ENCODE measurements at places on chromosomes 6 and 20.
A peak's percentile ranks its signal among the peaks of the same experiment; 100 is the strongest.

- no peak overlapping the region for H3K4me3 ChIP-seq
- peaks cover 10% of the 10 kb centered on the region for H3K4me1 ChIP-seq
- H3K27ac ChIP-seq = no peak overlapping the region
- peaks cover 31% of the 10 kb centered on the region for H3K27me3 ChIP-seq
- no peak for DNase-seq
Observed at GRCh38 chr6:31907158-31907813, 5.4 kb upstream of the ZBTB12 start.

GRCh38 chr20:56222201-56222600, 26.3 kb upstream of the MC3R start:
- H3K27ac ChIP-seq = no peak overlapping the region
- no peaks in the 10 kb centered on the region for H3K36me3 ChIP-seq
- no peaks in the 10 kb centered on the region for H3K4me1 ChIP-seq
- DNase-seq = no peak
- no peak overlapping the region for H3K4me3 ChIP-seq

DNA sequence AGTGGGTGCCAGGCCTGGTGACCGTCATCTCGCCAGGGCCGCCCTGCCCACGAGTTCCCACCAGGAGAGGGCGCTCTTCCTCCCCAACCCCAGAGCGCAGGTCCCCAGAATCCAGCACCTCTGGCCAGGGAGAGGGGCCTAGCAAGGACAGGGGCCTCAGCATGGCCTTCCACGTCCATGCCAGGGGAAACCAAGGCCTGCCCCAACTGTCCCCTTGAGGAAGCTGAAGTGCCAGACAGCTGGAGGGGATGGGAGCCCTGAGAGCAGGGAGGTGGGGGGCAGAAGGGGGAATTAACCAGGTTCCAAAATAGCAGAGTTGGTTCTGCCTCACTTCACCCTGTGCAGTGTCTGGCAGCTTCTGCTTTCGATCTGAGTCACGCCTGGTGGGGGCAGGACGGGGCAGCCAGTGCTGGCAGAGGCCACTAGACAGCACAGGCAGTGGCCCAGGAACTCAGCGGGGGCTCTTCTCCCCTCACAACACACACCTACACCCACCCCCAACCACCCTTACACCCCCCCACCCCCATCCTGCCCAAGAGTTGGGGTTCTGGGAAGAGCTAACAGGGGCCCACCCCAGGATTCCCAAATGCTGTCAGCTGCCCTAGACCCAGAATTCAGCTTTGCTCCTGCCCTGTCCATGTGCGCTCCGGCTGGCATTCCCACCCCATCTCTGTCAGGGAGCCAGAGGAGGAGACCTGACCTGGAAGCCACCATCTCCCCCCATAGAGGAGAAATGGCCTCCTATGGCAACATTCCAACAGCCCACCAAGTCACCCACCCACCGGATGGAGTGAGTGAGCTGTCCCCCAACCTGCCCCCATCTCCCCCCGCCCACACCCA, 29.2 kb downstream of the TFEB start:
- H3K4me3 ChIP-seq = peak overlapping the region; percentile 47
- no peaks in the 10 kb centered on the region for H3K27me3 ChIP-seq
- peak overlapping the region; percentile 90 for H3K27ac ChIP-seq
- peaks cover 6% of the 10 kb centered on the region for H3K36me3 ChIP-seq
- peak; percentile 82 for DNase-seq
- peaks cover 100% of the 10 kb centered on the region for H3K4me1 ChIP-seq

- H3K27ac ChIP-seq = no peak overlapping the region
- no peak for DNase-seq
- no peak overlapping the region for H3K4me3 ChIP-seq
- H3K4me1 ChIP-seq = peaks cover 66% of the 10 kb centered on the region
- no peaks in the 10 kb centered on the region for H3K27me3 ChIP-seq
Observed at GRCh38 chr6:85576476-85576875, 17.2 kb downstream of the SNX14 start.

- peak overlapping the region; percentile 52 for H3K27ac ChIP-seq
- DNase-seq = no peak
- no peak overlapping the region for H3K4me3 ChIP-seq
- H3K36me3 ChIP-seq = no peaks in the 10 kb centered on the region
Observed at GRCh38 chr6:80466981-80467380, 360.5 kb downstream of the BCKDHB start.

- no peaks in the 10 kb centered on the region for H3K4me1 ChIP-seq
- H3K27ac ChIP-seq = no peak overlapping the region
- DNase-seq = no peak
- H3K27me3 ChIP-seq = peaks cover 47% of the 10 kb centered on the region
Observed at GRCh38 chr6:45657226-45657625, 279.5 kb upstream of the SUPT3H start.

DNA sequence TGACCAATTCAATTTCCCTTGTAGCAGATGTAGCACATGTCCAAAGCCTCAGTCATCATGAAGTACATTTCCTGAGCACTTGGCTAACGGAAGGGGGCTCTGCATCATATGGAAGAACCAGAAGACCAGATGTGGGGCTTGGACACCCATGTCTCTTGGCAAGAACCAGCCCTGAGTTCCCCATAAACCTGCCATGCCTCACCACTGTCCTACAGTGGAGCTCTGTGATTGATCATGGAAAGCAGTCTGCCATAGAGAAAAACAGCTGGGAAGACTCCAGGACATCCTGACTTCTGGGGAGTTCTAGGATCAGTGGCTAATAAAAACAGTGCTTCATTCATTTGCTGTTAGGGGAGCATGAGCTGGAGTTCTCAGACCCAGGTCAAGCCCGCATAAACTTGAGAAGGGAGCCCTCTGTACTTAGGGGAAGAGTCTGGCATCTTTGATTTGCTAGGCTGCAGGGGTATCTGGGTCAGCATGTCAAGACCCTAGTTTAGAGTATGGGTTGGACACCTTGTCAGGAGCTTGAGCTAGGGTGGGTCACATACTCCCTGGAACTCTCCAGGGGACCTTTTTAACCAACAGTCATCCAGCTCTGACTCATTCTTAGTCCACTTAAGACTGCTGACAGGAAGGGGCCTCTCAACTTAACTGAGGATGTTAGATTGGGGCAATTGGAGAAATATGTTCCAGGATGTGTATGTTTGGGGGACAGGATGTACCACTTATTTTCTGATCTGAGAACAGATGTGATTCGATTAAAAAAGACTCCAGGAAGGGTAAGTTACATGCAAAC, 26.3 kb upstream of the TRAM2 start:
- H3K36me3 ChIP-seq = no peaks in the 10 kb centered on the region
- DNase-seq = no peak
- H3K27ac ChIP-seq = no peak overlapping the region
- H3K4me1 ChIP-seq = peaks cover 4% of the 10 kb centered on the region

DNA sequence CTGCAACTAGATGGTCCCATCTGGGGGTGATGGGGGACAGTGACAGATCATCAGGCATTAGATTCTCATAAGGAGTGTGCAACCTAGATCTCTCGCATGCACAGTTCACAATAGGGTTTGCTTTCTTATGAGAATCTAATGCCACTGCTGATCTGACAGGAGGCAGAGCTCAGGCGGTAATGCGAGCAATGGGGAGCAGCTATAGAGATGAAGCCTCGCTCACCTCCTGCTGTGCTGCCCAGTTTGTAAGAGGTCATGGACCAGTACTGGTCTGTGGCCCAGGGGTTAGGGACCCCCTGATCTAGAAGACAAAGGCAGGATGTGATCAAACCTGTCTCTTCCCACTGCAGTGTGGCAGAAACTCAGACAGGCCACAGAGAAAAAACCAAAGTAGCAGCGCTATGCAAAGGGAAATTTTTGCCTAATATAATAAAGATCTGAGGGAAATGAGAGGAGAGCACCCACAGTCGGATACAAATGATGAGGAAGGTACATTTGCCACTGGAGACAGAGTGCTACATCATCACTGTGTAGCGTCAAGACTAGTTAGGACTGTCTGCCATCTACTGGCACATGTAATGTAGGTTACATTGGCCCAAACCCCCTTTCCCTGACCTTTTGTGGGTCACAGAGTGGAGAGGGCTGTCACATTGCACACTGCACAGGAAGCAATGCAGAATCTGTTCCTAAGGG, 4.1 kb upstream of the LY86 start:
- H3K36me3 ChIP-seq = no peaks in the 10 kb centered on the region
- H3K27me3 ChIP-seq = no peaks in the 10 kb centered on the region
- H3K27ac ChIP-seq = no peak overlapping the region
- DNase-seq = no peak

DNA sequence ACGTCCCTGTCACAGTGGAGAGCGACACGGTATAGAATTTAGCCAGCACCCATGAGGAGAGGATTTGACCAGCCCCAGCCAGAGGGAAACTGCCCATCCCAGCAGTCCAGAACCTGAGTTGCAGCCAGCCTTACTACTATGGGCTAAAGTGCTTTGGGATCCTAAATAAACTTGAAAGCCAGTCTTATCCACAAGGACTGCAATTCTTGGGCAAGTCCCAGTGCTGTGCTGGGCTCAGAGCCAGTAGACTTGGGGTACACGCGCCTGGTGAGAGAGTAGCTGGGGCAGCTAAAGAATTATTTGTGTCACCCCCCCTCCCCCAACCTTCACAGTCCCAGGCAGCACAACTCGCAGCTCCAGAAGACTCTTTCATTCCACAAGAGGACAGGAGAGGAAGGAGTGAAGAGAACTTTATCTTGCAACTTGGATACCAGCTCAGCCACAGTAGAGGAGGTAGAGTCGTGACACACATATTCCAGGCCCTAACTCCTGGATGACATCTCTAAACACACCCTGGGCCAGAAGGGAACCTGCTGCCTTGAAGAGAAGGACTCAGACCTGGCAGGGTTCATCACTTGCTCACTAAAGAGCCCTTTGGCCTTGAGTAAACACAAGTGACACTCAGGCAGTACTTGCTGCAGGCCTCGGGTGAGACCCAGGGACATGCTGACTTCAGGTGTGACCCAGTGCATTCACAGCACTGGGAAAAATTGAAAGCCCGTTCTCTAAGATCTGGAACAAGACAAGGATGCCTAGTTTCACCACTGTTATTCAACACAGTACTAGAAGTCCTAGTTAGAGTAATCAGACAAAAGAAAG, 100.3 kb downstream of the REV3L start:
- DNase-seq = peak; percentile 32
- peaks cover 13% of the 10 kb centered on the region for H3K4me1 ChIP-seq
- peak overlapping the region; percentile 35 for H3K27ac ChIP-seq
- H3K27me3 ChIP-seq = no peaks in the 10 kb centered on the region

- H3K36me3 ChIP-seq = no peaks in the 10 kb centered on the region
- no peak for DNase-seq
- peaks cover 22% of the 10 kb centered on the region for H3K27me3 ChIP-seq
Observed at GRCh38 chr20:57061051-57061900, 205.2 kb downstream of the BMP7 start.

- no peak for DNase-seq
- no peak overlapping the region for H3K27ac ChIP-seq
- H3K27me3 ChIP-seq = no peaks in the 10 kb centered on the region
Observed at GRCh38 chr6:101705866-101706265, 312.4 kb downstream of the GRIK2 start.

DNA sequence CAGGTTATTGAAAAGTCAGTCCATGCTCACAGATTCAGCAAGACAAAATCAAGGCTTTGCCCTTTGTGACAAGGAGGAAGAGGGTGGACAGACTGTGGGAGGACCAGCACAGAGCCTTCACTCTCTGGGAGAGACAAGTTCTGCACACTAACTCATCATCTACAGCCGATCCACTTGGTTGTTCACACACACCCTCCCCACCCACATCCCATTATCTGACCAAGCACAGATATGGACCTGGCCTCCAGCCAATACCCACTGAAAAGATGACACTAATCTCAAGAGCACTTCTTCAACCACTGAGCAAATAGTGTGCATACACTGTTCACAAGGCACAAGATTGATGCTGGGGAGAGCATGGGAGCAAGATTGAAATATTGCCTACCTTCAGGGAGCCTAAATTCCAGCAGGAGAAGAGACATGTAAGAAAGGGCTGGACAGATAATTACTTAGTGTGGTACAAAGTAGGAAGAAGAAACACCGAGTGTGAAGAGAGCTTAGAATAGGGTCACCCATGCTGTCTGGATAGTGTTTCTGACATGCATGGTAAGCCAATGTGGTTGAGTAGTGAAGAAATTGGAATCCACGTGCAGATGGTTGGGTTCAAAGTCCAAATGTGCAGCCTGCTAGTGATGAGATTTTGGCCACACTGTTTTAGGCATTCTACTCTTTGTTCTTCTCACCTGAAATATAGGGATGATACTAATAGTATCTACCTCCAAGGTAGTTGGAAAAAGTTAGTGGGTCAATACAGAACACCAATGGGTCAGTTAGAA, 21.7 kb upstream of the IL17A start:
- H3K4me3 ChIP-seq = no peak overlapping the region
- DNase-seq = no peak
- H3K27ac ChIP-seq = no peak overlapping the region

DNA sequence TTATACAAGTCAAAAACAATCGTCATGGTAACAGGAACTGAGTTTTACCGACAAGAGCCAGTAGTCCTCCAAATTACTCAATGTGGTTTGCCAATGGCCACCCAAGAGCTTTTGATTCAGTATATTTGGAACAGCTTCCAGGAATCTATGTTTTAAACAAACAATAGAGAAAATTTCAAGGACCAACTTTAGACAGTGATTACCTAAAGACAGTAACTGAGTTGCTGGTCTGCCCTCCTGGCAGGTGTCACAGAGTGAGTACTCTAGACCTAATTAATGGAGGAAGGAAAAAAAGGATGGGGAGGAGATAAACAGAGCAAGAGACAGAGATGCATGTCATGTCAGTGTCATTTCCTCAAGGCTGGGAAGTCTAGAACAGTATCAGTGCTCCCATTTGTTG, 361.3 kb upstream of the BTBD3 start:
- no peaks in the 10 kb centered on the region for H3K36me3 ChIP-seq
- H3K27ac ChIP-seq = no peak overlapping the region
- H3K4me1 ChIP-seq = no peaks in the 10 kb centered on the region
- H3K27me3 ChIP-seq = peaks cover 13% of the 10 kb centered on the region
- H3K4me3 ChIP-seq = no peak overlapping the region
- no peak for DNase-seq

DNA sequence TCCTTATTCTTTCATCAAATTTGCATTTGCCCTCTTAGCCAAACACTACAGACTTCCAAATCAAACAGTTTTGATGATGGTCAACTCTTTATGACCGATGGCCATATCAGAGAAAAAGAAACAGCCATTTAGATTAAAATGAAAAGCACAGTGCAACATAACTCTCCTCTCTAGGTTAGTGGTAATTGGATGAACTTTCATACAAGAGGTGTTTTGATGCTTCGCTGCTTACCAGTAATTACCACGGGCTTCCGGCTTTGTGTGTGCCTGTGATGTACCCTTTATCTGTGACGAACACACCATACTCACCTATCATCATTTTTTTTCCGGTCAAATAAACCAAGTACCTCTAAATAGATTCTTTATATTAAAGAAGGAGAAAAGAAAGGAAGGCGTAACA, 181.8 kb downstream of the FOXA2 start:
- no peaks in the 10 kb centered on the region for H3K36me3 ChIP-seq
- no peak overlapping the region for H3K27ac ChIP-seq
- H3K27me3 ChIP-seq = peaks cover 80% of the 10 kb centered on the region
- no peak overlapping the region for H3K4me3 ChIP-seq
- DNase-seq = no peak

DNA sequence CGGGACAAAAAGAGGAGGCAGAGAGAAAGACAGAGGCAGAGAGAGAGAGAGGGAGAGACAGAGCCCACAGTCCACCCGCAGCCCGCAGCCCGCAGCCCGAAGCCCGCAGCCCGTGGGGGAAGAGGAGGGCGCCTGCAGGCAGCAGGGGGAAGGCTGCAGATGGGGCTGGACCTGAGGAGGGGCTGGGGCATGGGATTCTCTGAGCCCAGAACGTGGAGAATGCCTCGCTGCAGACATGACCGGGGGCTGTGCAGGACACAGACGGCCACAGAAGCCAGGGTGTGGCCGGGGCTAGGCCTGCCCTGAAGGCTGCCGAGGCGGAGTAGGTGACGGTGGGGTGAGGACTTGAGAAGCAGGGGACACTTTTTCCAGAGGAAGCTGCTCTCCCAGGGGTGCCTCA, 6.5 kb upstream of the SLCO4A1 start:
- no peaks in the 10 kb centered on the region for H3K36me3 ChIP-seq
- DNase-seq = no peak
- H3K4me3 ChIP-seq = no peak overlapping the region

Data from left ventricle myocardium inferior (tissue), 1 donor.